ENCODE measurements at places on chromosomes 5 and 9.
A peak's percentile ranks its signal among the peaks of the same experiment; 100 is the strongest.

GRCh38 chr5:152532714-152533113 is 127.6 kb upstream of the NMUR2 start:
- DNase-seq: peak; percentile 6

DNA sequence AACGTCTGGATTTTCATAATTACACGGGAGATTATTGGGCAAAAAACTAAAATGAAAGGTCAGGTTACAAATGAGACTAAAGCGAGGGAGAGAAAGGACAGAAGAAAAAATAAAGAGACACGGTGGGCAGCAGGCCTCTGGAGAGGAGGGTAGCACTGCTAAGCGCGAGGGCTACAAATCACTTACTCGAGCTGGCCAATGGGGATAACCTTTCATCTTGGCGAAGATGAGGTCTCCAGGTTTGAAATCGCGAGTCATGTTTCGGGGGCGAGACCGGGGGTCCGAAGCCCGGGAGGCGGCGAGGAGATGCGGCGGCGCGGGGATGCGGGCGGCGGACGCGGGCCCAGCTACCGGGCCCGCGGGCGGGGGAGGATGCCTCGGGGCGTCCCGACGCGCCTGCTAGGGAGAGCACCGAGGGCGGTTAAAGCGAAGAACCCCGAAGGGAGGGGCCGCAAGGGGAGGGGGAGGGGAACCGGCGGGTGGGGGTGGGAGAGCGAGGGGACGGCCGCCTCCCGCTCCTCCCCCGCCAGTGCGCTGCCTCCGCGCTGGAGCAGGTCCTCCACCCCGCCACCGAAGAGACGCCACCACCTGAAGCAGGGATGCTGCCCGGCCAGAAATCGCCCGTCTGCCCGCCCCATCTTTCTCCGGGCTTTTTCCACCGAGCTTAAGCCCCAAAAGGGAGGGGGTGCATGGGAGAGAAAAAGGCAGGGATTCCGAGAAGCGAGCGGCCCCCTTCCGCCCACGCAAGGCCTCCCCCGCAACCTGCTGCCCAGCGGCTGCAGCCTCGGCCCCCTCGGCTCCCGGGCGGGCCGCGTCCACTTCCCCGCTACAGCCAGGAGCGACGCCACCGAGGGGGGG is 610 bp downstream of the PSIP1 start:
- DNase-seq: peak; percentile 29

GRCh38 chr5:38465061-38465460 is 91.4 kb downstream of the LIFR start:
- DNase-seq: peak; percentile 66

DNA sequence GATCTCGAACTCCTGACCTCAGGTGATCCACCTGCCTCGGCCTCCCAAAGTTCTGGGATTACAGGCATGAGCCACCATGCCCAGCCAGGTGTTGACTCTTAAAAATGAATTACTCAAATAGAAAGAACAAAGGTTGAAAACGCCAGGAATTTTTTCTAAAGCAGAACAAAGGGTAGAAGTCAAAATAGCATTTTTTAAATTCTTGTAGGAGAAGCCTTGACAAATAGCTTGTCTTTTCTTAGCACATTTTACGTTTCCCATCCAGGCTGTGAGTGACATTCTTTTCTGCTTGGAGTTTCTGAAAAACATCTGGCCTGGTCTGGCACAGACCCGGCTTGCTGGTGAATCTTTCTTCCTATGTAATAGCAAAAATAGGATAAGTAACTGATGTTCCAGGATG is 169.4 kb upstream of the ZNF462 start:
- no peak for DNase-seq

DNA sequence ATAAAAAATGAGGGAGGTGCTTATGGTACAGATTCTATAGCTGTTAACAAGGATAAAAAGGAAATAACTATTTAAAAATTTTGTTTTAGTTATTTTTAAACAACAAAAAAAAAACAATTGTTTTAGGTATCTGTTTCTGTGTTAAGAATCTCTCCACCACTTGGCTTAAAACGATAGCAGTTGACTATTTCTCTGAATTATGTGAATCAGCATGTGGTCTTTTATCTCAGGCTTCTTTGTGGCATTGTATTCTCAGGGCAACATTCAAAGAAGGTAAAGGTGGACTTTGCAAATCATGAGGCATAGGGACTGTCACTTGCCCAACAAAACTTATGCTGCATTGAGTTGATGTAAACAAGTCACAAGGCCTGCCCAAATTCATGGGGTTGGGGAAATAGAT is 55.2 kb downstream of the ERBIN start:
- no peak for DNase-seq

DNA sequence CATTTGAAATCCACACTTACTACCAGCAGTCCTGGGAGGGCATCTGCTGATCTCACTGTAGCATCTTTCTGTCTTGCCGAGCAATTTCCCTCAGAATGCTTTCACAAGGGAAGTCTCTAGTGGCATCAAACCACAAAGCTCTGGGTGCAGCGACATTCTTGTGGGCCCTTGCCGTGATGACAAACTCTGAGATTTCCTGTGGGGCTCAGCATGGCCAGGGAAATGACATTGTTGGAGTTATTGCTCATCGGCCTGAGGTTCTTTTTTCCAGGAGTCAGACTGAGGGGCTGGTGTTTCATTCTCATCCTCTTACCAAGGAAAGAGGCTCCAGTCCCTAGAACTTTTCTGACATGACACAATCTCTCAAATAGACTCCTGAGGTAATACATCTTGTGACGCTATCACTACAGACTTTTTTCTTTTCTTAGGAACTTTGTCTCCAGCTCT is 51.4 kb downstream of the PFDN1 start:
- no peak for DNase-seq

DNA sequence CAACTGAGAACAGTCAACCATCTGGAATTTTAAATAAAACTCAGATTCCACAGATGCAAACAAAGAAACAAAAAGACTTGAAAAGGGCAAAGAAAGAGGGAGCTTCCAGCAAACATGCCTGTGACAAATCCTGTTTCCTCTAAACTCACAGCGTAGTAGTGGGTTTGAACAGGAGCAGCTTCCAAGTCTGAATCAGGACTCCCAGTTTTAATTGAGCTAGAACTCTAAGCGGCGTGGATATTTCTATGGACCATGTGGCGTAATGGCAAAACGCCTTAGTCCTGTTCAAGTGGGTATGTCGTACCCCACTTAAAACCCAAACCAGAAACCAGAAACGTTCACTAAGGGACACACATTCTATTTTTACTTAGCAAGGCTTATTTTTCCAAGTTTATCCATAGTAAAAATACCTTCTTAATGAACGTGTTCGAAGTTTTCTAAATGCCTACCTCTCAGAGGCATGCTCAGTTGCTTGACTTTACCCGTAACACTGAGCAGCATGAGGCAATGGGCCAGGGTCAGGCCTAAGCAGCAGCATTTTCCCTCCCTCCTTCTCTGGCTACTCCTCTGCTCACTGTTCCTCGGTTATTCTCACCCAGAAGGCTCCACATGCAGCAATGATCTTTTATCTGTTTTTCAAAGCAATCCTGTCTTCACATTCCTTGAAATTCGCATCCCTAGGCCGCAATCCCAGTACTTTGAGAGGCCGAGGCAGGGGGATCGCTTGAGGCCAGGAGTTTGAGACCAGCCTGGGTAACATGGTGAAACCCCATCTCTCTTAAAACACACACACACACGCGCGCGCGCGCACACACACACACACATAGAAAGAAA is 77.9 kb downstream of the FNBP1 start:
- no peak for DNase-seq

- DNase-seq: no peak
Measured at GRCh38 chr5:2861605-2862004, 110.1 kb upstream of the IRX2 start.

DNA sequence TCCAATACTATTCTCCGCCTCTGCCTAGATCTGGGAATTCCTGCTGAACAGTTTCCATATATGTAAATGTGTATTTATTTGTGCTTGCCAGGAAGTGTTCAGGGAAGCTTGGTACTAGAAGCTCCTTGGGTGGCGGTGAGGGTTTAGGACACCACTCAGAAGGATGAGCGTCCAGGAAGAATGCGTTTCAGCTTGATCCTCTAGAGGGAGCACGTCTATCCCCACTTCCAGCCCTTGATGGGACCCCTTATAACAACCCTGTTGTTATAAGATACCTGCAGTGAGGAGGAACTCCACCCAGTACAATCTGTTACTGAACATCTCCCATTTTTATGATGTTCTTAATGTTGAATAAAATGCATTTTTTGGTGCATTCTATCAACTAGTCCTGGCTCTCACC is 88.9 kb downstream of the CYFIP2 start:
- no peak for DNase-seq

- DNase-seq: no peak
Measured at GRCh38 chr9:26502311-26502710, 390.3 kb downstream of the CAAP1 start.

DNA sequence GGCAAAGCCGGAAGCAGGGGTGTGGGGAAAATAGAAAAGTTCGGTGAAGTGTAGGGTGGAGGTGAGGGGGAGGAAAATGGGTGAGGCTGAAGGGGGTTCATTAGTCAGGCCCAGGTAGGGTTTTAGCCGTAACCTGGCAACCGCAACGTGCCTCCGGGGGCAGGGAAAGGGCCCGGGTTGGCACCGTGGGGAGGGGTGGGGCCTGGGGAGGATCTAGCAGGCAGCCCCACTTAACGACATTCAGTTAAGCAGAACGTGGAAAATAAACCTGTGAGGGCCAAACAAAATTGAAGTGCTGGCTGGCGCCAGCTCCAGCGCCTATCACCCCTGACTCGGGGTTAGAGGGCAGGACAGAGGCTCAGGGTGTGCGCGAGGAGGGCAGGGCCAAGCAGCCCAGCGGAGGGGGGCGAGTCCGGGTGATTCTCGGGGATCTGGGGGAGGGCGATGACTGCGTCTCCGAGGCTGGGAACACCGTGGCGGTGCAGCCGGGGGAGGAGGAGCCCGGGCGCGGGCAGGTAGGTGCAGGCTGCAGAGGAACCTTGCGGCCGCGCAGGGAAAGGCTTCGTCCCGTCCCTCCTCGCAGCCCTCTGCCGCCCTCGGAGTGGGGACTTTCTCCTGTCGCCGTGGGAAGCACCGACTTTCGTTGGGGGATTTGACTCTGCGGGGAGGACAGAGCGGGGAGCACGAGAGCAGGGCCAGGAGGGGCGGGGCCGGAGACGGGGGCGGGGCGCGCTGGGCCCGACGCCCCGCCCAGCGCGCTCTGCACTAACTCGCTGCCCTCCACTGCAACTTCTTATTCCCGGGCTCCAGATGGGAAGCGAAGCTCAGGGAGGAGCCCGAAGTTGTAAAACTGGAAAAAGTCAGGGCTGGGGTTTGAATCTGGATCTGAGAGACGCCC is 5.1 kb downstream of the RGS14 start:
- peak; percentile 36 for DNase-seq

DNA sequence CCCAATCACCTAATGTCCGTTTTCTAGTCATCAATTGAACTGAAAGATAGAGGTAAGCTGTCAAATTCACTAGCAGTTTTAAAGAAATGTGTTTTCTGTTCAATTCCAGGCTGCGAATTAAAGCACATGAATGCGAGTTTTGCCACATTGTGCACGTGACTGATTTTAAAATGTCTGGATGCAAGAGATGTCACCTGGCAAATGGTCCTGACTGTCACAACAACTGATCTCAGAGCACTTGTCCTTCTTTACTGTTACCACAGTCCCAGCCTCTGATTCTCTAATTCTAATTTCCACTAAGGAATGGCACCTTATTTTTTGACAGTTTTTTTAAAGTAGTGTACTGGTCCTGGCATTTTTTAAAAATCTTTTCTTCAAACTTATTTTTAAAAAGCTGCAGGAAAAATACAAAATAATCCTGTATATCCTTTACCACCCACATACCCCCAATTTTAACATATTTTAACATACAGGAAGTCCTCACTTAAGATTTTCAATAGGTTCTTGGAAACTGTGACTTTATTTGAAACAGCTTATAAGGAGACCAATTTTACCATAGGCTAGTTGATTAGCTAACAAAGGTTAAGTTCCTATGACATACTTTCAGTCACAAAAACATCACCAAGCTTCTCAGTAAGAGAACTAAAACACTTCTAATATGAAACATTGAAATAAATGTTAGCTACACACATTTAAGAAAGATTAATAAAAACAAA is 1364.3 kb downstream of the EFNA5 start:
- no peak for DNase-seq

GRCh38 chr5:58046371-58046770 is 413.5 kb downstream of the PLK2 start:
- DNase-seq: no peak

- no peak for DNase-seq
Measured at GRCh38 chr5:34598177-34598794, 57.8 kb upstream of the RAI14 start.

- no peak for DNase-seq
Measured at GRCh38 chr5:97044052-97044451, 98.4 kb downstream of the LIX1 start.

- no peak for DNase-seq
Measured at GRCh38 chr9:71791875-71792274, 23.6 kb upstream of the CEMIP2 start.

- no peak for DNase-seq
Measured at GRCh38 chr5:154756868-154757813, 2.0 kb downstream of the LARP1 start.

GRCh38 chr9:86783884-86784283 is 163.4 kb downstream of the GAS1 start:
- no peak for DNase-seq

DNA sequence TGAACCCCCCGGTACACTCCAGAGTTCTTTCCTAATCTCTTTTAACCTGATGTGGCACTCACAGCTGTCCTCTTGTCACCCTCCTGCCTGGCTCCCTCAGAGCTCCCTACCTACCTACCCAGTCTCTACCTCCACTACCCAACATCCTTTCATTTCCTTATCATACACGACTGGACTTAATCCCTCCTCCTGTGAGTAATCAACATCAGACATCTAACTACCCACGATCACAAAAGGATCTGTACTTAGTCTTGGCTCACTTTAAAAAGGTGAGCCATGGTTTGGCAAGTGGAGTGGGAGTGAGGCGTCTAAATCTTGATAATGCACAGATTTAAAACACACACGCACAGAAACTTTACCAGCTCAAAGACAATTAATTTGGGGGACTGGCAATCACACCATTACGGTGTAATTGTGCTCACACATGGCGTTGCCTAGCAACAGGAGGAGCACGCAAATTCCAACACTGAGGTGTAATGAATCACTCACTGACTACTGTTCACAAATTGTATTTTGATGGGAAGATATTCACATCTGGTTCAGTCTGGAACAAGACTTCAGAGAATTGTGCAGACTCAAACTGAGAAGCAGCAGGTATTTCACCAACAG is 235.9 kb downstream of the EPB41L4A start:
- no peak for DNase-seq

DNA sequence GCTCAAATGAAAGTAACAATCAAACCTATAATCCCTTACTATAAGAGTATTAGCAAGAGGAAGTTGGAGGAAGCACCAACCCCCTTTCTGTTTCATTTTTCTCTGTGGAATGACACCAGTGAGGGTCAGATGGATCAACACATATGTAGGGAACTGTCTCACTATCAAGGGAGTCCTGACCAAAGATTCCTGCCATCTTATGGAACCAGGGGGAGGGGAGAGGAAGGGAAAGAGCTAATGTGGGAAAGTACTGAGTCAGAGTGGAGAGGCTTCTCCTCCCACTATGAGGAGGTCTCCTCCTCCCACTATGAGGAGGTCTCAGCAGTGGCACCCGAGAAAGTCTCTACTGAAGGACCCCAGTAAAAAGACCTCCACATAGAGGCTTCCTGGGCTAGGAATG is 73.3 kb upstream of the PCSK1 start:
- DNase-seq: no peak

- DNase-seq: no peak
Measured at GRCh38 chr9:99753436-99753835, 68.2 kb upstream of the NR4A3 start.

Measured in NCI-H510A (cell line).